ENCODE measurements at places on chromosomes 12 and 14. TPM values are rescaled to one million over a fixed set of nuclear protein-coding genes. Genes with fewer than 3 reads are reported as not detected.

CLEC14A gene
- not detected for polyA plus RNA-seq

TMEM119 gene
- polyA plus RNA-seq: 0.90 TPM

CIT gene
- polyA plus RNA-seq: 1.2 TPM

DPPA3 gene
- polyA plus RNA-seq: not detected

PLEKHD1 gene
- not detected for polyA plus RNA-seq

C12orf56 gene
- not detected for polyA plus RNA-seq

KRT75 gene
- not detected for polyA plus RNA-seq

AKAP6 gene
- polyA plus RNA-seq: 1.1 TPM

CHGA gene
- polyA plus RNA-seq: 0.72 TPM

TAS2R46 gene
- not detected for polyA plus RNA-seq

- no peak for DNase-seq
Observed at GRCh38 chr14:82549306-82549990, 1015.8 kb upstream of the SEL1L start.

GRCh38 chr12:64610660-64611340, 505 bp downstream of the RASSF3 start:
- peak; percentile 63 for DNase-seq

GRCh38 chr14:63564318-63564717, 21.1 kb upstream of the PPP2R5E start:
- no peak for DNase-seq

- DNase-seq: no peak
Observed at GRCh38 chr14:31159682-31160296, 47.8 kb downstream of the HECTD1 start.

GRCh38 chr14:95481391-95482022, 34.9 kb downstream of the SYNE3 start:
- DNase-seq: no peak

DNA sequence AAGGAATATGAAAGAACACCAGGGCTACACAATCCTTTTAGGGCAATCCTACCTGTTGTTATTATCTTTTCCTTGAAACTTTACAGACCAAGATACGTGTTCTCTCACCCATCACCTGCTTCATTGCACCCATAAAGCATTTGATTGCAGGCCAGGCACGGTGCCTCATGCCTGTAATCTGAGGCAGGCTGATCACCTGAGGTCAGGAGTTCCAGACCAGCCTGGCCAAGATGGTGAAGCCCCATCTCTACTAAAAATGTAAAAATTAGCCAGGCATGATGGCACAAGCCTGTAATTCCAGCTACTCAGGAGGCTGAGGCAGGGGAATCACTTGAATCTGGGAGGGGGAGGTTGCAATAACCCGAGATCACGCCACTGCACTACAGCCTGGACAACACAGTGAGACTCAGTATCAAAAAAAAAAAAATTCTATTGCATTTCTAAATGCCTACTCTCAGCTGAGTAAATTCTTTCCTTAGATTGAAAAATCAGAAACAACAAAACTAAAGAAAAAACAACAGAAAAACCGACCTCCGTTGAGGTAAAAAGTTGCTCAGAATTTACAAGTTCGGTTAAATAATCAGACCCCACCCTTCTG, 183.7 kb upstream of the TMEM132C start:
- DNase-seq: no peak

GRCh38 chr14:55813630-55814029, 233.6 kb downstream of the KTN1 start:
- no peak for DNase-seq

GRCh38 chr12:123763093-123763492, 992 bp downstream of the DNAH10 start:
- no peak for DNase-seq

GRCh38 chr14:68576031-68576430, 216.8 kb downstream of the ZFP36L1 start:
- no peak for DNase-seq

- DNase-seq: no peak
Observed at GRCh38 chr12:79547044-79547734, 143.6 kb downstream of the PAWR start.

DNA sequence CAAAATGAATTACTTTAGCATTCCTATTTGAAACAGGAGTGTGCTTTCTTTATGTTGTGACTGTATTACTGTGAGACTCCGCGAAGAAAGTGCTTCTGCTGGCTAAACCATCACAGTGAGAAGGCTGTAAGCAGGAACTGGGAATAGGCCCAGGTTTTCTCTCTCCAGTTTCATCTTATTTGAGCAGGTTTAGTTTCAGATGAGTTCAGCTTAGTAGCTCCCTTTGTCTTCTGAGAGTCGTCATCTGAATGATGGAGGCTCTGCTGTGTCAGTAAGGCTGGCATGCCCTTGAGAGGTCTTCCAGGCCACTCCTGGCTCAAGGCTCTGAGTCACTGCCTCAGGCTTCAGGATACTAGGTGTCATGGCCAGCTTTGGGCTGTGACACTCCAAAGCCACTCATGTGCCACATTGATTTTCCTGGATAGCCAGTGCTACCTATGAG, 205.6 kb upstream of the RGS6 start:
- no peak for DNase-seq

DNA sequence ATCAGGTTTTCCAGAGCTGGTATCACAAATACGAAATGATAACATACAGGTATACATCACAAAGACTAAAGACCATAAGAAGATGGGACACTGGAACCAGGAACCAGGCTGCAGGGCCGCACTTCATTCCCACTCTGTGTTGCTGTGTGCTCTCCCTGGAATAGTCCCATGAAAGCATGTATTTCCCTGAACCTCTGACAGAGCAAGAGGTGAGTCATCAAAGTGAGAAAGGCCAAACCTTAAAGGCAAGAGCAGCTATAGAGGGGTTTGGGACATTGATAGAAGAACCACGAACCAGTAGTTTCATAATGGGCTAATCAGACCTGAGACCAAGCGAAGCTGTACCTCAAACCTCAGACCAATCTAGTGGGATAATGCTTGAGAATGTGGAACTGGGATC, 283.0 kb upstream of the PRKD1 start:
- no peak for DNase-seq

DNA sequence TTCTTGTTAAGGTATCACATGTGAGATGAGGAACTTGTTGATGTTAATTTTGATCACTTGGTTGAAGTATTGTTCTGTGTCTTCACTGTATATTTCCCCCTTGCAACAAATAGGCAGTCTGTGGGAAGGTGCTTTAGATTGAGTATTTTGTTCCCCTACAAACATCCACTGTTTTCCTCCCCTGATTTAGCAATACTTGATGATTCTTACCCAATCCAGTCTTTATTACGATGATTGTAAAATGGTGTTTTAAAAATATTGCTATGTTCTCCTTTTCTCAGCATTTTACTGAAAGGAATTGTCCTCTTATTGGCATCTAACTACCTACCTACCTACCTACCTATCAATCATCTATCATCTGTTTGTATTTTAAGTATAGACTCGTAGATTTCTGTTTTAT, 66.3 kb downstream of the ETNK1 start:
- no peak for DNase-seq

DNA sequence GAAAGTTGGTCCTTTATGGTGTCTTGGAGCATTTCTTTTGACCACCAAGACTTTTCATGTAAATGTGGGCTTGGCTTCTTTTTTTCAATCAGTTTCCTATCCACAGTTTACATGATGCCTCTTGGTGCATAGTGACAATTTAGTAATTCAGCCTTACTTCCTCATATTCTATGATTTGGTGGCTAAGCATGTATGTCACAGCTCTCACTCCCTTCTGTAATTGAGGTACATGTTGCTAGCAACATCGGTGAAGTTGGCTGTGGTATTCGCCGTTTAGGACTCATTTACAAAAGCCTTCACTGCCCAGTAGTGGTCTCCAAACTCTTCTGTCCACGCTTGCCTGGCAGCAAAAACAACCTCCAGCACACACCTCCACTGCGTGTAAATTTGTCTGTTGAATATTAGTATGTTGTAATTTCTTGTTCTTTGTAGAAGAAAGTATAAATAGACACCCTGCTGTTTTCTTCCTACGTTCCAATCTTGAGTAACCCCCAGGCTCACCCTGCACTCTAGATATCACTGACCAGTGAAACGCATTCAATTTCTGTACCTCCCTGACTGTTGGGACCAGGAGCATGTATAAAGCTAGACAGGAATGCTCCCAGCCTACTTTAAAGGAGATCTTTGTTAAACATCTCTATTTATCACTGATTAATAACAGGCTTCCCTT, 90.4 kb downstream of the PPP2R5C start:
- no peak for DNase-seq

DNA sequence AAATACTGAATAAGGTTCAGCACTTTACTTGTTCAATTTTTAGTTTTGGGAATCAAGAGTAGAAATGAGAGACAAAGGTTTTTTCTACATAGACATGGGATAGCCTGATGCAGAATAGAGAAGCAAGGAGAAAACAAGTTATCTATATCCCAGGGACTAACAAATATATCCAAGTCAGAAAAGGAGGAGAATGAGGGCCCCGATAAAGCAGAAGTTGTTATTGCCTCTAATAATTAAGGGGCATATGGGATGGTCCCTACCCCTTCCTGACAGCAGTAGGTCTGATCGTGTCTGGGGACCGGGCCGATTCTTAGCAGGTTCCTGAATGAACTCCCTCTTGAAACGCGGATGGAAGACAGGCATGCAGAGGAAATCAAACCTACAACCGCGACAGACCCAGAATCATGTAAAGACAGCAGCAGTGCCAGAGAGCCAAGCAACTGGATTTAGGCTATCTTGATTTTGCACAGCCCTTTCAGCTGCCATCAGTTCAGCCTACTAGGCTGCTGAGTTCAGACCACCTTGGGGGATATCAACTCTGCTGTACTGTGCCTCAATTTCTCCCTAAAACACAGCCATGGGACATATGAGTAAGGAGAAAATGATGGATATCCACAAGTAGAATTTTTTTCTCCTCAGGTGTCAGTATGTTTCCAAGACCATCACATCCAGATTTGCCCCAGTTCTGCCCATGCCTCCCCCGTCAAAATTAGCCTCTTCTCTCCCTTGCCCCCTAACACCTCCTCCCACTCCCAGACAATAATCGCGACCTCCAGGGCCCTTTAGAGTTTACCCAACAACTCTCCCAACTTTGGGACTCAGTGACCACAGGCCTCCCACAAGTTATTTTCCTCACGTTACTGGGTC, 706 bp downstream of the PRMT5 start:
- DNase-seq: no peak

DNA sequence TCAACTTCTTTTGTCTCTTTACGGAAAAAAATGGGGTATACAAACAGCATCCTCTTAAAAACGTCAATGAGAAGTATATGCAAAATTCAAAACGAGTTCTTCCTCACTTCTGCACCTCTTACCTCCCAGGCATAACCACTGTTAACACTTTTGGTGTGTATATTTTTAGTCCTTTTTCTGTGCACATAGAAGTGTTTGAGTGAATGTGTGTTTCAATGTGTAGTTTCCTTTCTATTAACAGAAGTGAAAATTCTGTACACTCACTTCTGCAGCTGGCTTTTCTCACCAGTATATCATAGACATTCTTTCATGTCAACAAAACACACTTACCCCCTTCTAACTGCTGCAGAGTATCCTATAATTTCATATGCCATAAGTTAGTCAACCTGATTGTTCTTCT, 5.4 kb downstream of the UBR7 start:
- DNase-seq: no peak

DNA sequence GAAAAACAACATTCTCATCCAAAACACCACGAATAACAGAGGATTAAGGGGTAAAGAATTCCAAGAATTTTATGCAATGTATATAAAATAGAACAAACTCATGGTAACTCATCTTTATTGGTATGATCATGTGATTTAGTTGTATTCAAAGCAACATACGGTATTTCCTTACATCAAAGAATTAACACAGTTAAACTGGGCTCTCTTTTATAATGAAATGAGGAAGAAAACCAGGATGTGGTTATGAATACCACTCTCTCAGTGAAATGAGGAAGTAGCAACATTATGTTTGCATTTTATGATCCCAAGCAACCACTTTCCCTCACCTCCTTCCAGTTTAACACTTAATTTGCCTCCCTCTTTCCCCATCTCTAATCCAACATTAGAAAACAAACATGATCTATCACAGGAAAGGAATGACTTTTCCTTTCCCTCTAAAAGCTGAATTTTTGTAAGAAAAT, 22.9 kb downstream of the SPTLC2 start:
- DNase-seq: peak; percentile 53

GRCh38 chr12:68293347-68293746, 38.8 kb downstream of the MDM1 start:
- DNase-seq: no peak

GRCh38 chr14:58731465-58732293, 93.9 kb downstream of the DACT1 start:
- DNase-seq: no peak

- DNase-seq: no peak
Observed at GRCh38 chr12:54879579-54879978, 25.3 kb downstream of the MUCL1 start.

GRCh38 chr14:52879958-52880357, 70.9 kb downstream of the FERMT2 start:
- no peak for DNase-seq

- peak; percentile 78 for DNase-seq
Observed at GRCh38 chr14:91249841-91250616, 5.5 kb upstream of the GPR68 start.

DNA sequence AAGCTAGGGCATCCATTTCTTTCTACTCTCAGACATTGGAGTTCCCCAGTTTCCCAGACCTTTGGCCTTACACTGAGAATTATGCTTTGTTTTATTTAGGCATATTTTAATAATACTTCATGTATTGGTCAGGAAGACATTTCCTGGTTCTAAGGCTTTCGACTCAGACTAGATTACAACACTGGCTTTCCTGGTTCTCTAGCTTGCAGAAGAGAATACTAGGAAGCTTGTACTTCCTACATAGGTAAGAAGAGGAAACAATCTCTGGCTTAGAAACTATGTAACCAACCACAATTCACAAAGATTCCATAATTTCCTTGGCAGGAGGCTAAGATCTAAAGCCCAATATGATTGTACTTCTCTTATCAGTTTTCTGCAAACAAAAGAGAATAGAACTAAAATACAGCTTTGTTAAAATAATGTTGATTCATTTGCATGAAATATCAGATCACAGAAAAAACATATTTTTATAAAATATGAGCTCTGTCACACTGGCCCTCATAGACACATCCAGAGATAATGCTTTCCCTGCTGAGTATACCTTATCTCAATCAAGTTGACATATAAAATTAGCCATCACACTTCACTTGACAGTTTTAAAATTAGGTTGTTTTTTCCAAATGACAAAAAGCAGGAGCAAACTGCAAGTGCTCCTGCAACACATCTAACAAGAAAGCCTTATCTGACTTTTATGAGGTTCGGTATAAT, 30.5 kb downstream of the CLEC2D start:
- DNase-seq: no peak

DNA sequence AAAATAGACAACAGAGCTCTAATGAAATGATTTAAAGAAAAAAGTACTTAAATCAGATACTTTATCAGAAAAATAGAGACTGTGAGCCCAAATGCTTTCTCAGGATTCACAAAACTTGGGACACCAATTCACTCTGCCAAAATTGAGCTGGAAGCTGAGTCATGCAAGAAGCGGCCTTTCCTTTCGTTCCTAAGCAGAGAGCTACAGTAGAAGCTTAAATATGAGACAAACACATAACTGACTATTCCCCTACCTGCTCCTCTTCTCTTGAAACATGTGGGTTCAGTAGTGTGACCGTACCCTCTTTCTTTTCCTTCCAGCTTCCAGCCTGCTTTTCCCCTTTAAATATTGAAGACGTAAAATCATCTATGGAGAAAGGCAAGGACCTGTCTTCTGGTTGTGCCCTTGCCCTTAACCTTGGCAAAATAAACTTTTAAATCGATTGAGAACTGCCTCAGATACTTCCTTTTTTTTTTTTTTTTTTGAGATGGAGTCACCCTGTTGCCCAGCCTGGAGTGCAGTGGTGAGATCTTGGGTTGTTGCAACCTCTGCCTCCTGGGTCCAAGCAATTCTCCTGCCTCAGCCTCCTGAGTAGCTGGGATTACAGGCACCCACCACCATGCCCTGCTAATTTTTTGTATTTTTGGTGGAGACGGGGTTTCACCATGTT, 4.4 kb upstream of the SDS start:
- DNase-seq: no peak

Measured in CD4-positive, CD25-positive, alpha-beta regulatory T cell (primary cell).